Lung (tissue), 17 donors: ENCODE measurements at places on chromosomes 11 and 22. TPM values are rescaled to one million over a fixed set of nuclear protein-coding genes. Genes with fewer than 3 reads are reported as not detected.

- H3K4me3 ChIP-seq: no peak overlapping the region
- peaks cover 17% of the 10 kb centered on the region for H3K27me3 ChIP-seq
- no peaks in the 10 kb centered on the region for H3K36me3 ChIP-seq
- DNase-seq: no peak
- no peaks in the 10 kb centered on the region for H3K4me1 ChIP-seq
These were observed 37.5 kb upstream of the PHF21B start for GRCh38 chr22:45047260-45047659.

DNA sequence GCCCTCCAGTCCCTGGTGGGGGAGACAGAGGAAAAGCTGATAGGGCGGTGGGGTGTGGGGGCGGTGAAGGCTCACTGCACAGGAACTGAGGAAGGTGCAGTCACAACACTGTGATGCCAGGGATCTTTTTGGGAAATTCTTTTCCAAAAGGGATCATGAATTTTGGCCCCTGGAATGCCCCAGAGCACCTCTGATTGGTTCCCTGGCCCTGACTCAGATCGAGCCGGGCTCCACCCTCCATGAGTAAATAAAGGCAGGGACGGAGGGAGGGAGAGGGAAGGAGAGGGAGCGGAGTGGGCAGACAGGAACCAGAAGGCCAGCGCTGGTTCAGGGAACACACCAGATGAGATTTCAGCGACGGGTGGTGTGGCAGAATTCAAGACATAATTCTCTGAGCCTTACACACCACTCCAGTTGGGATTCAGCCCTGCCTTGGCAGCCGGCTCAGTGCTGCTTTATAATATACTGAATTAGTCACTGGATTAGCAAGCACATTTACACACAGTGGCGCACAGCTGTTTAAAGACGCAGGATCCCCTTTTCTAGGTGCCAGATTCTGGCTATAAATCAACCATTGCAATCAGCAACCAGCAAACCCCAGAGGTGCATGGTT, 80.3 kb downstream of the ETS1 start:
- no peaks in the 10 kb centered on the region for H3K27me3 ChIP-seq
- H3K4me3 ChIP-seq: no peak overlapping the region
- peaks cover 35% of the 10 kb centered on the region for H3K4me1 ChIP-seq
- DNase-seq: peak; percentile 79

DNA sequence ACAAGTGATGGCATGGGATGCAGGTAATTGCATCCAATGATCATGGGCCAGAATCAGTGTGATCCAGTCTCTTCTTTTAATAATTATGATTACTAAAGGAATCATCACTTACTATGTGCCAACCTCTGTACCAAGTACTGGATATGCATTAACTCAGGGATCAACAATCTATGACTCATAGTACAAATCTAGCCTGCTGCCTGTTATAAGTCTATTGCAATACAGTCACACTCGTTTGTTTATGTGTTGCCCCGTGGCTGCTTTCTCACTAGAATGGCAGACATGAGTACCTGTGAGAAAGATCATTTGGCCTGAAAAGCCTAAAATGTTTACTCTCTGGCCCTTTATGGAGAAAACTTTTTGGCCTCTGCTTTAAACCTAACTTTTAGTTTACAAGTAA, 45.0 kb downstream of the OR6Q1 start:
- no peak for DNase-seq
- no peaks in the 10 kb centered on the region for H3K27me3 ChIP-seq
- H3K27ac ChIP-seq: no peak overlapping the region
- H3K4me3 ChIP-seq: no peak overlapping the region

DNA sequence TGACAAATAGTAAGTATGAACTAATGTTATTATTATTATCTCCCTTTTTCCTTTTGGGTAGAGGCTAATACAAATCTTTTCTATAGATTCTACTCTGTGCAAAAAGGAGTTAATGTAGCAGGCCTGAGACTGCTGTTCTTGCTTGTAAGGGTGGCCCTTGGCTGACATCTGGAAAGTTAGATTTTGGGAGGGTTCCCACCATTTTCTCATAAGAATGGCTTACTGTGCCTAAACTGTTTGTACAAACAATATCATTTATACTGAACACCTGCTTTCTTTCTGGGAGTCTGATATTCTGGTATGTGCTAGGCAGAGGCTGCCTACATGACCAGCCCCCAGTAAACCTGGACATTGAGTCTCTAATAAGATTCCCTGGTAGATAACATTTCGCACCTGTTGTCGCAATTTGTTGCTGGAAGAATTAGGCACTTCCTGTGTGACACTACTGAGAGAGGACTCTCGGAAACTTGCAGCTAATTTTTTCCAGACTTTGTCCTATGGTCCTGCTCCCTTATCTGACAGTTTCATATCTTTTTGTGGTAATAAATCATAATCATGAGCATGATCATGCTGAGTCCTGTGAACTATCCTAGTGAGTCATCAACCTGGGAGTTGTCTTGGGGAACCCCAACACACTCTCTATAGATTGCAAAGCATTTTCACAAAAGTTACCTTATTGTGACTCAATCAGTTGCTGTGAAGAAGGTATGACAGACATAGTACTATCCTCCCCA, 257.7 kb upstream of the CCDC90B start:
- no peak overlapping the region for H3K4me3 ChIP-seq
- no peaks in the 10 kb centered on the region for H3K27me3 ChIP-seq
- no peak overlapping the region for H3K27ac ChIP-seq
- H3K4me1 ChIP-seq: no peaks in the 10 kb centered on the region
- no peak for DNase-seq

- H3K4me3 ChIP-seq: no peak overlapping the region
- DNase-seq: no peak
- no peaks in the 10 kb centered on the region for H3K36me3 ChIP-seq
- H3K4me1 ChIP-seq: peaks cover 13% of the 10 kb centered on the region
- no peak overlapping the region for H3K27ac ChIP-seq
These were observed 71.9 kb downstream of the NFAM1 start for GRCh38 chr22:42360348-42360747.

DNA sequence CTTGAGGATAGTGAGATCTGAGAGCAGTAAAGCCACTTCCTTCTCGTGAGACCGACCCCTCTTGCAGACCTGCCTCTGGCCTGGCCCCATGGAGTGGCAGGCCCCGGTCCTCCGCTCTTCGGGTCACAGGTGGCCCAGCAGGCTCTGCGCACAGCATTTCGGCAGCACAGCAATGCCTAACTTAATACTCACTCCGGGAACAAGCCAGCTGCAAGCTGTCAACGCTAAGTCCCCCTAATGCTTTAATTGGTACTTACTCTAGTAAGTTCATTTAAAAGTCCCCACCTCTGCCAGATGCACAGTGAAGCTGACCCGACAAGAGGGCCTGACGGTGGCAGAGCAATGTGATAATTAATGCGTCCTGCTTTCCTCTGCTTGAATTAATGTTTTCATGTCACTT, 349.3 kb upstream of the B3GAT1 start:
- H3K4me1 ChIP-seq: no peaks in the 10 kb centered on the region
- H3K4me3 ChIP-seq: no peak overlapping the region
- DNase-seq: no peak
- no peaks in the 10 kb centered on the region for H3K36me3 ChIP-seq
- no peak overlapping the region for H3K27ac ChIP-seq

GRCh38 chr11:118343248-118343647, 743 bp upstream of the CD3D start:
- no peaks in the 10 kb centered on the region for H3K27me3 ChIP-seq
- no peaks in the 10 kb centered on the region for H3K36me3 ChIP-seq
- no peak for DNase-seq
- H3K4me1 ChIP-seq: no peaks in the 10 kb centered on the region
- no peak overlapping the region for H3K27ac ChIP-seq

- H3K27me3 ChIP-seq: peaks cover 6% of the 10 kb centered on the region
- peak overlapping the region; percentile 60 for H3K4me3 ChIP-seq
- H3K4me1 ChIP-seq: no peaks in the 10 kb centered on the region
- DNase-seq: peak; percentile 66
- H3K36me3 ChIP-seq: no peaks in the 10 kb centered on the region
These were observed 57.6 kb downstream of the KCNJ4 start for GRCh38 chr22:38397189-38398085.

- peaks cover 55% of the 10 kb centered on the region for H3K4me1 ChIP-seq
- DNase-seq: peak; percentile 76
- no peak overlapping the region for H3K4me3 ChIP-seq
- no peaks in the 10 kb centered on the region for H3K36me3 ChIP-seq
- H3K27ac ChIP-seq: peak overlapping the region; percentile 57
These were observed 38.0 kb downstream of the ETS1 start for GRCh38 chr11:128549256-128549944.

GRCh38 chr11:6298605-6299004, 21.7 kb downstream of the CAVIN3 start:
- no peak overlapping the region for H3K4me3 ChIP-seq
- no peaks in the 10 kb centered on the region for H3K27me3 ChIP-seq
- H3K36me3 ChIP-seq: no peaks in the 10 kb centered on the region
- H3K27ac ChIP-seq: no peak overlapping the region
- DNase-seq: no peak

DNA sequence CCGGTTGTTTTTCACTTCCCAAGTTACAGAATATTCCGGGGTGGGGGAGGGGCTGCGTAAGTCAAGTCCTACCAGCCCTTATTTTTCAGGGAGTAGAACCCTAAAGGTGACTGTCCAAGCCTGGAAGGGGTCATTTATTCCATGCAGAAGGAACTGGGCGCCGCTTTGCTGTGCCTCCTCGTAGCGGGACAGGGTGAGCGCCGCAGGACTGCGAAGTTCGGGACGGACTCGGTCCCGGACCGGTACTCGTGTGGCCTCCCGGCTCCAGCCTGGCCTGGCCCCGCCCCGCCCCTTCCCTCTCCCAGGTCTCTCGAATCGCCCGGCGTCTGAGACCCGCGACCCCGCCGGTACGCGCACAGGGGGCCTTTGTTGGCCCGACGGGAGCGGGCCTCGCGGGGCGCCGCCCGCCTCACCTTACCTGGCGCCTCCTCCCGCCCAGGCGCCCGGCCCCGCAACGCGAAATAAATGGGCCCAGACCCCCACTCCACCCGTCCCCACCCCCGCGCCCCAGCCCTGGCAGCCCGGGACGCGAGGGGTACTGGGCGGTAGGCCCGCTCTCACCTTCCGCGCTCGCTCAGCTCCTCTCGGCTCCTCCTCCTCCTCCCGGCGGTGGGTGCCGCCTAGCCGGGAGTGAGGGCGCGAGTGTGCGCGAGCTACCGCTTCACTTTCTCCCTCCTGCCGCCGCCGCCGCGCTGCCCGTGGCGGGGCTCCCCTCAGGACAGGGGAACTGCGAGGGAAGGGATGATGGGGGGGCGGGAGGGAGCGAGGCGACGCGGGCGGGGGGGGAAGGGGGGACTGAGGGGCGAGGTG, 698 bp downstream of the PAK1 start:
- peak overlapping the region; percentile 56 for H3K4me3 ChIP-seq
- no peaks in the 10 kb centered on the region for H3K27me3 ChIP-seq
- H3K27ac ChIP-seq: peak overlapping the region; percentile 80
- H3K36me3 ChIP-seq: no peaks in the 10 kb centered on the region
- H3K4me1 ChIP-seq: no peaks in the 10 kb centered on the region
- peak; percentile 54 for DNase-seq

- H3K27me3 ChIP-seq: no peaks in the 10 kb centered on the region
- no peaks in the 10 kb centered on the region for H3K36me3 ChIP-seq
- H3K4me1 ChIP-seq: no peaks in the 10 kb centered on the region
- H3K4me3 ChIP-seq: no peak overlapping the region
These were observed 25.4 kb downstream of the TENM4 start for GRCh38 chr11:79415411-79415810.

DNA sequence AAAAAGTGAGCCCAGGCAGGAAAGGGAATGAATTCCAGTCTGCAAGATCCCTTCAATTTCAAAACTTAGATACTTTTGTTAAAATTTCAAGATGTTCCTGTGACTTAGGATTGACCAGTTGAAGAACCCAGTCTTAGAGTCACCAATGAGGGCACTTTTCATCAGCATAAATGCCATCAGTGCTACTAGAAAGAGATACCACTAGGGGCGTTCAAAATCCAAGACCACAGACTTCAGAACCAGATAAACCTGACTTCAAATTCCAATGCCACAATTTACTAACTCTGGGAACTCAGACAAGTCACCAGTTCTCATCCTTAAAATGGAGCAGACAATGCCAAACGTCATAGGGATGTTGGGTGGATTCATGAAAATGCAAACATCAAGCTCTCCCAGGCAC, 523.2 kb downstream of the BUD13 start:
- no peak overlapping the region for H3K4me3 ChIP-seq
- no peaks in the 10 kb centered on the region for H3K27me3 ChIP-seq
- DNase-seq: no peak
- no peak overlapping the region for H3K27ac ChIP-seq
- H3K36me3 ChIP-seq: no peaks in the 10 kb centered on the region

DNA sequence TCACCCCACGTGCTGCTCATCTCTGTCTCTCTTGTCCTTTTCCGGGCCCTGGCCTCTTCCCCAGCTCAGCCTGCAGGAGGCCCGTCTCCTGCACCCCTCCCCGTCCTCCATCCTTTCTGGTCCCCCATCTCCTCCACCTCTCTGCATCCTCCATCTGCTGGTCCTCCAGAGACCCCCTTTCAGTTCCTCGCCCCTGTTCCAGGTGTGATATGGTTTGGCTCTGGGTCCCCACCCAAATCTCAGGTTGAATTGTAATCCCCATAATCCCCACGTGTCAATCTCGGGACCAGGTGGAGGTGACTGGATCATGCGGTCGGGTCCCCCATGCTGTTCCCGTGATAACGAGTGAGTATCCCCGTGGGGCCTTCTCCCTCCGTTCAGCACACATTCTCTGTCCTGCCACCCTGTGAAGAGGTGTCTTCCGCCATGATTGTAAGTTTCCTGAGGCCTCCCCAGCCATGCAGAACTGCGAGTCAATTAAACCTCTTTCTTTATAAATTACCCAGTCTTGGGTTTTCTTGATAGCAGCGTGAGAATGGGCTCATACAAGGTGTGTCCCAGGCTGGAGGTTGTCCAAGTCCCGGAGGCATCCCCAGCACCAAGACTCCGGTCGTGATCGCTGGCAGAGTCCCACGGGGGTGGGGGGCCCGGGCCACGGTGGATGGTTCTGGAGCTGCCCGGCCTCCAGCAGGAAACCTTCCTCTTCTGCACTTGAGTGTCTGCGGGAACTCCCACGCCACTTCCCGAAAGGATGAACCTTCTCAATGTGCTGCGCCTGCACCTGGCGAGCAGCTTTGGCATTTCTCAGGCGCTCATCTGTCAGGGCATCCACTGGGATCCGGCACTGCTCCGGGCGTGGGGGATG, 29.0 kb upstream of the TOLLIP start:
- no peak overlapping the region for H3K27ac ChIP-seq
- no peak for DNase-seq
- no peaks in the 10 kb centered on the region for H3K36me3 ChIP-seq
- H3K4me1 ChIP-seq: peaks cover 11% of the 10 kb centered on the region

- no peaks in the 10 kb centered on the region for H3K4me1 ChIP-seq
- no peaks in the 10 kb centered on the region for H3K36me3 ChIP-seq
- DNase-seq: no peak
- no peaks in the 10 kb centered on the region for H3K27me3 ChIP-seq
- H3K27ac ChIP-seq: no peak overlapping the region
These were observed 251.2 kb downstream of the ETS1 start for GRCh38 chr11:128336203-128336602.

The CARD18 gene
- total RNA-seq: not detected

The GRAP2 gene
- total RNA-seq: 6.9 TPM

The CELSR1 gene
- total RNA-seq: 65.9 TPM

The RAB36 gene
- 27.5 TPM for total RNA-seq

The ELFN2 gene
- 6.8 TPM for total RNA-seq

The MAP6 gene
- 17.8 TPM for total RNA-seq

The RTN4R gene
- total RNA-seq: 7.8 TPM

The GRIA4 gene
- 0.77 TPM for total RNA-seq

The BARX2 gene
- 0.74 TPM for total RNA-seq

The PARVA gene
- 49.6 TPM for total RNA-seq

The GLYAT gene
- total RNA-seq: not detected
